ENCODE measurements at places on chromosomes 12 and 14. TPM values are rescaled to one million over a fixed set of nuclear protein-coding genes. Genes with fewer than 3 reads are reported as not detected.

ZC3H10 gene
- total RNA-seq = 6.0 TPM

PMCH gene
- total RNA-seq = not detected

ITGB7 gene
- total RNA-seq = 0.98 TPM

IQSEC3 gene
- total RNA-seq = not detected

DNA sequence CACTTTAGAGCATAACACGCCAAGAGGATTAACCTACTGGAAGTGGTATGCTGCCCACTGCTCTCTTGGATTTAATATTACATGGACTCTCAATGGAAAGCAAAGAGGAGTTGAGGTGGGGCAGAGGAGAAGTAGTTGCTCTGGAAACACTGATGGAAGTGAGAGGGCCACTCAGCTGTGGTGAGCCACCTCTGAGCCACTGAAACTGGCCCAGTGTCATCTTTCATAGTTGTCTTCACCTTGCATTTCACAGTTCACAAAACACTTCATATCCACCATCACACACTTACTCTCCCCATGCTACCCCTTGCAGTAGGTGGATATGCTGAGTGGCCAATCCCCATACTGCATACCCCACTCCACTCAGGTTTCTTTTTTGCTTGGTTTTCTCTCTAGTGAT, 12.2 kb upstream of the PCED1B start:
- no peaks in the 10 kb centered on the region for H3K36me3 ChIP-seq
- H3K4me1 ChIP-seq = peaks cover 3% of the 10 kb centered on the region
- no peaks in the 10 kb centered on the region for H3K27me3 ChIP-seq
- H3K27ac ChIP-seq = no peak overlapping the region
- no peak for DNase-seq

GRCh38 chr12:130818272-130818634, 20.8 kb downstream of the STX2 start:
- H3K36me3 ChIP-seq = 0 out of 2 replicates have a peak, but pooled peaks cover 6% of the 10 kb centered on the region
- H3K27ac ChIP-seq = no peak overlapping the region
- H3K4me1 ChIP-seq = no peaks in the 10 kb centered on the region

DNA sequence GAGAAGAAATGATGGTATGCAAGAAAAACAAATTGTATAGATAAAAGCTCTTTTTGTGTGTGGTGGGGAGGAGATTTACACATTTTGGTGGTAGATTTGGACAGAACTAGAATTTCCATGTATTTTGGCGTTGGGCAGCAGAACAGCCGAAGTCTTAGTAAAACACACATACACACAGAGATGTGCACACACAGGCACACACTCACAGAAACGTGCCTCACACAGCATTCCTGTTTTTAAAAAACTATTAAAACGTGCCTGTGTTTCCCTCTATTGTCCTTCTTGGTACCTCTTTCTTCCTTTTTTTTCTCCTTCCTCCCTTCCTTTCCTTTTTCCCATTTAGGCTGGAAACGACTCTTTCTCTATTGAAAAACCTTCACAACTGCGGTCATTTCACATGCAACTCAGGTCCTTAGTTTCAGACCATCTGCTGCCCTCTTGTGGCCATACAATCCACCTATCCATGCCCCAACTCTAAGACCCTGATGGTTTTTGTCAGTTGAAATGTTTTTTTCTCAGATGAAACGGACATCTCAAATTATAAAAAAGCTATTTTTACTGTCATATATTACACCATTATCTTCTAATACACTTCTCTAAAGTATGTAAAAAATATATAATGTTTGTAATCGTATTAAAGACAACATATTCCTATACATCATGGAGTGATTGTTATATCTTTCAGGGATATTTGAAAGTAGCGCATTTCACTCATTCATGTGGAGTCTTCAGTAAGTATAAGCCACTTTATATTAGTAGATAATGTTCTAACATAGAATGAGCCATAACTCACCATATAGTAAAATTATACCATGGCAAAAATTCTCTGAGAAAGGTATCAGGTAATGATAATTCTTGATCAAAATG, 386.7 kb upstream of the NOVA1 start:
- H3K36me3 ChIP-seq = no peaks in the 10 kb centered on the region
- H3K27me3 ChIP-seq = no peaks in the 10 kb centered on the region
- H3K27ac ChIP-seq = no peak overlapping the region
- no peak overlapping the region for H3K4me3 ChIP-seq

GRCh38 chr12:69579029-69579428, 6.2 kb upstream of the CCT2 start:
- peaks cover 5% of the 10 kb centered on the region for H3K36me3 ChIP-seq
- DNase-seq = no peak
- no peaks in the 10 kb centered on the region for H3K4me1 ChIP-seq
- H3K4me3 ChIP-seq = no peak overlapping the region

GRCh38 chr14:105169776-105170655, 1.4 kb upstream of the JAG2 start:
- DNase-seq = no peak
- H3K36me3 ChIP-seq = no peaks in the 10 kb centered on the region
- peaks cover 40% of the 10 kb centered on the region for H3K4me1 ChIP-seq

DNA sequence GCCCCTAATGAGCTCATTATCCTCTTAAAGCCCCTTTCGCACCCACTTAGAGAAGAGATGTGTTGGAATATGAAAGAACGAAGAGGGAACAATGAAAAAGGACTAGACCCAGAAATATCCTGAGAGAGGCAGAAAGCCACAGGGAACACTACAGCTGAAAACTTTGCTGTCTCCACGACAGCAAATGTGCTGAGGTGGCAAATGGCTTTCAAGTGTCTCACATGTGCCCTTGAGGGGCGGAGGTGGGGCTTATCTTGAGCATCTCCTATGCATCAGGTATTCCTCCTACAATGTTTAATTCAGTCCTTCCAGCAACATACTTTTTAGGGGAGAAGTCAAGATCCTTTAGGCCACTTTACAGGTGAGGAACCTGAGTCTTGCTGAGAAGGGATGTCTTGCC, 62.9 kb downstream of the WSCD2 start:
- no peaks in the 10 kb centered on the region for H3K36me3 ChIP-seq
- no peak overlapping the region for H3K27ac ChIP-seq
- H3K4me3 ChIP-seq = no peak overlapping the region

GRCh38 chr14:90606434-90606833, 209.6 kb downstream of the CALM1 start:
- H3K4me3 ChIP-seq = no peak overlapping the region
- H3K4me1 ChIP-seq = no peaks in the 10 kb centered on the region
- no peaks in the 10 kb centered on the region for H3K27me3 ChIP-seq
- H3K27ac ChIP-seq = no peak overlapping the region
- no peak for DNase-seq
- H3K36me3 ChIP-seq = no peaks in the 10 kb centered on the region

DNA sequence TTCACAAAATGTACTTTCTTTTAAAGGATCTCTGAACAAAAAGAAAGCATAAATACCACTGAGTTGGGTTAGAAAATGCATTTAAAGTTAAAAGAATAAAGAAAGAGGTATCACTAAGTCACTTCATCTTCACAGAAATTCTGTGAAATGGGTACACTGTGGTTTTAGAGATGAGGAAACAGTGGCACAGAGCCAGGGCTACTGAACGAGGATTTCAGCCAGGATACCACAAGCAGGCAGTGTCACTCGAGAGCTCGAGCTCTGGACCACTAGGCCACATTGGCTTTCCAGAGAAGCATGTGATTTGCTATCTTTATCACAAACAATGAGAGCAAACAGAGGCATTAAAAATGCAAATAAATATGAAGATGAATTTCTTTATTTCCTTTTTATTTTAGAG, 51.0 kb downstream of the WDHD1 start:
- H3K27ac ChIP-seq = no peak overlapping the region
- H3K27me3 ChIP-seq = no peaks in the 10 kb centered on the region
- no peak overlapping the region for H3K4me3 ChIP-seq
- DNase-seq = no peak

- H3K4me3 ChIP-seq = no peak overlapping the region
- 0 out of 2 replicates have a peak, but pooled peaks cover 2% of the 10 kb centered on the region for H3K4me1 ChIP-seq
- H3K36me3 ChIP-seq = no peaks in the 10 kb centered on the region
- no peaks in the 10 kb centered on the region for H3K27me3 ChIP-seq
- no peak overlapping the region for H3K27ac ChIP-seq
These were observed 32.7 kb downstream of the DAD1 start for GRCh38 chr14:22556021-22556989.

DNA sequence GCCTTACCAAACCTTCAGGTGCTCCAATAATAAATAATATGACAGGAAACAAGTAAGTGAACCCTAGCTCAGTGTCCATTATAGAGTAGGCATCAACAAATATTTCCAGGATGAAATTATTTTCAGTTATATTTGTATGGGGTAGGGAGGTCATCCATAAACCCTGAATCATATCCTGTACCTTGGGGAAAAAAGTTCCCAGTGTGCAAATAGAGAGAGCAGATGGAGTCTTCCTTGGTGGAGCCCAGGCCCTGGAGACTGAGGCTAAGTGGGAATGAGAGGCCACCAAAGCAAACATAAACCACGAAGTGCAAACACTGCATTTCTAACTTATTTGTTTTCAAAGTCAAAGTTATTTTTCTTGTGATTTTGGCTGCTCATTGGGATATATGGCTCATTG, 8.5 kb upstream of the ERP27 start:
- no peak overlapping the region for H3K27ac ChIP-seq
- no peak overlapping the region for H3K4me3 ChIP-seq
- no peaks in the 10 kb centered on the region for H3K36me3 ChIP-seq
- DNase-seq = no peak

DNA sequence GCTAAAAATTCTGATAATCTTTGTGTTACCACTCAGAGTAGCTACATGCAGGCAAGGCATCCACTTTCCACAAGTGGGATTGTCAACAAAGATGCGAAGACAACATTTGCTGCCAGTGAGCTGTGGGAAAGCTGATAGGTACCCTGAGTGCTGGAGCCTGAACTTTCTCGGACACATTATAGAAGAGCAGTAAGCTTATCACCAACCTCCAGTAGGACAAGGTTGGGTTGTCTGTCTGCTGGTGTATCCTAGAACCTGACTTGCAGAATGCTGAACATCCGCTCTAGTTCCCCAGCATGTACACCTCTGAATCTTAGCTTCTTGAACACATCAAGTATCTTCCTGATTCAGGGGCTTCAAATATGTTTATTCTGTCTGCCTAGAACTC, 103.8 kb upstream of the PPM1H start:
- H3K4me3 ChIP-seq = no peak overlapping the region
- peaks cover 6% of the 10 kb centered on the region for H3K27me3 ChIP-seq
- H3K36me3 ChIP-seq = no peaks in the 10 kb centered on the region
- DNase-seq = no peak
- H3K4me1 ChIP-seq = no peaks in the 10 kb centered on the region
- H3K27ac ChIP-seq = no peak overlapping the region

DNA sequence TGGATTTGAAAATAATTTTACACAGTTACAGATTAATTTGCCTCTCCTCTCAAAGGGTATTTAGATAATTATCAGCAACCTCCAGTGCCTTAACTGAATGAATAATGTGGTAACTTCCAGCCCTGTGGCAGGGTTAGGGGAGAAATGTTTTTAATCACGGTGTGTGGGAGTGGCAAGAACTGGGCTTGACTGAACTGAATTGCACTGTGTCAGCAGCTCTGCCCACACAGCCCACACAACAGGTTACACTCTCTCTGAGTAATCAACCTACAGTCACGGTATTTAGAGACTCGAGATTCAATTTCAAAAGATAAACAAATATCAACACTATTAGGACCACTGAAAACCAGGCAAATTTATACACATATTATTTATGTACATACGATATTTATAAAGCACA, 198.5 kb downstream of the KCNC2 start:
- H3K4me1 ChIP-seq = no peaks in the 10 kb centered on the region
- H3K36me3 ChIP-seq = no peaks in the 10 kb centered on the region
- no peak overlapping the region for H3K27ac ChIP-seq
- no peak overlapping the region for H3K4me3 ChIP-seq
- no peak for DNase-seq

GRCh38 chr14:51210594-51210993, 29.5 kb upstream of the TMX1 start:
- DNase-seq = no peak
- H3K4me3 ChIP-seq = no peak overlapping the region
- no peak overlapping the region for H3K27ac ChIP-seq
- H3K4me1 ChIP-seq = no peaks in the 10 kb centered on the region
- no peaks in the 10 kb centered on the region for H3K36me3 ChIP-seq
- H3K27me3 ChIP-seq = 0 out of 2 replicates have a peak, but pooled peaks cover 2% of the 10 kb centered on the region

- no peak for DNase-seq
- H3K27ac ChIP-seq = no peak overlapping the region
- H3K4me1 ChIP-seq = peaks cover 7% of the 10 kb centered on the region
- peaks cover 6% of the 10 kb centered on the region for H3K36me3 ChIP-seq
These were observed 2.7 kb upstream of the TSPAN31 start for GRCh38 chr12:57741844-57742738.

DNA sequence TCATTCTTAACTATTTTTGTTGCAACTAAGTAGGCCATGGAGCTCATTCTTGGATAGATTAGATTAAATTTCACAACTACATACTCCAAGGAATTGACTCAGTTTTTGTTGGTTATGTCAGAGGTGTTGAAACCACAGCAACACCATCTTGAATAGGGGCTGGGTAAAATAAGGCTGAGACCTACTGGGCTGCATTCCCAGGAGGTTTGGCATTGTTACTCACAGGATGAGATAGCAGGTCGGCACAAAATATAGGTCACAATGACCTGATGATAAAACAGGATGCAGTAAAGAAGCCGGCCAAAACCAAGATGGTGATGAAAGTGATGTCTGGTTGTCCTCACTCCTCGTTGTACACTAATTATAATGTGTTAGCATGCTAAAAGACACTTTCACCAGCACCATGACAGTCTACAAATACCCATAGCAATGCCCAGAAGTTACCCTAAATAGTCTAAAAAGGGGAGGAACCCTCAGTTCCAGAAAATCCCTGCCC, 20.9 kb downstream of the DMAC2L start:
- DNase-seq = no peak
- no peaks in the 10 kb centered on the region for H3K4me1 ChIP-seq
- H3K27ac ChIP-seq = no peak overlapping the region
- no peaks in the 10 kb centered on the region for H3K27me3 ChIP-seq
- peaks cover 3% of the 10 kb centered on the region for H3K36me3 ChIP-seq
- H3K4me3 ChIP-seq = no peak overlapping the region

GRCh38 chr12:58301730-58302122, 360.4 kb downstream of the ATP23 start:
- no peak overlapping the region for H3K4me3 ChIP-seq
- no peaks in the 10 kb centered on the region for H3K27me3 ChIP-seq
- no peaks in the 10 kb centered on the region for H3K4me1 ChIP-seq
- H3K27ac ChIP-seq = no peak overlapping the region
- DNase-seq = no peak
- no peaks in the 10 kb centered on the region for H3K36me3 ChIP-seq

GRCh38 chr14:76371066-76371465, 4.9 kb upstream of the ESRRB start:
- H3K27ac ChIP-seq = no peak overlapping the region
- no peak overlapping the region for H3K4me3 ChIP-seq
- H3K36me3 ChIP-seq = no peaks in the 10 kb centered on the region
- H3K27me3 ChIP-seq = peaks cover 5% of the 10 kb centered on the region
- no peak for DNase-seq

- H3K36me3 ChIP-seq = no peaks in the 10 kb centered on the region
- H3K27me3 ChIP-seq = no peaks in the 10 kb centered on the region
- no peak overlapping the region for H3K27ac ChIP-seq
- no peaks in the 10 kb centered on the region for H3K4me1 ChIP-seq
- no peak overlapping the region for H3K4me3 ChIP-seq
These were observed 87.8 kb upstream of the EEA1 start for GRCh38 chr12:93016752-93017350.

GRCh38 chr12:15672671-15673270, 116.4 kb downstream of the EPS8 start:
- no peaks in the 10 kb centered on the region for H3K36me3 ChIP-seq
- H3K4me1 ChIP-seq = no peaks in the 10 kb centered on the region
- H3K4me3 ChIP-seq = no peak overlapping the region
- H3K27me3 ChIP-seq = no peaks in the 10 kb centered on the region
- no peak for DNase-seq
- H3K27ac ChIP-seq = no peak overlapping the region

- DNase-seq = no peak
- H3K36me3 ChIP-seq = no peaks in the 10 kb centered on the region
- H3K4me1 ChIP-seq = no peaks in the 10 kb centered on the region
- H3K27ac ChIP-seq = no peak overlapping the region
These were observed 18.9 kb downstream of the LLPH start for GRCh38 chr12:66111605-66112004.

Data from Panc1 (cell line).